Neuronal stem cell (in vitro differentiated cells): ENCODE measurements at places on chromosomes 3 and 15.

GRCh38 chr3:55826731-55827496 is 339.8 kb upstream of the WNT5A start:
- no peak overlapping the region for H3K27ac ChIP-seq
- H3K36me3 ChIP-seq = no peaks in the 10 kb centered on the region
- peaks cover 4% of the 10 kb centered on the region for H3K4me1 ChIP-seq
- H3K27me3 ChIP-seq = no peaks in the 10 kb centered on the region
- no peak overlapping the region for H3K4me3 ChIP-seq

DNA sequence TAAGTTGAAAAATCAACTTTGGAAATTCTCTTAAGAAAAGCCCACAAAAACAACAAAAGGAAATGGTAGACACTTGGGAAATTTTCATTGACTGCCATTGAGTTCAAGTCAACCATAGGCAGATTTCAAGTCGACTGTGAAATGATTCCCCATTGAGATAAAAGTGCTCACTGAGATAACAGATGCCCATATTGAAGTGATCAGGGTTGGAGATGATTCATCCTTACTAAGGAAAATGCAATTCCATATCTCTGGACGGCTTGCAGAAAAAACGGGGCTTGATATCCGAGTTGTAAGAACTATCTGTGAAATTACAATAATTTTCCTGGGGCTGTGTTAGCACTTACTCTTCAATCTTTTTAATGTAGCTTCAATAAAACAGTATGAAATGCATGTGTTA is 373.1 kb upstream of the THRB start:
- no peaks in the 10 kb centered on the region for H3K36me3 ChIP-seq
- H3K4me3 ChIP-seq = no peak overlapping the region
- H3K27me3 ChIP-seq = no peaks in the 10 kb centered on the region
- no peak for DNase-seq
- no peaks in the 10 kb centered on the region for H3K4me1 ChIP-seq

DNA sequence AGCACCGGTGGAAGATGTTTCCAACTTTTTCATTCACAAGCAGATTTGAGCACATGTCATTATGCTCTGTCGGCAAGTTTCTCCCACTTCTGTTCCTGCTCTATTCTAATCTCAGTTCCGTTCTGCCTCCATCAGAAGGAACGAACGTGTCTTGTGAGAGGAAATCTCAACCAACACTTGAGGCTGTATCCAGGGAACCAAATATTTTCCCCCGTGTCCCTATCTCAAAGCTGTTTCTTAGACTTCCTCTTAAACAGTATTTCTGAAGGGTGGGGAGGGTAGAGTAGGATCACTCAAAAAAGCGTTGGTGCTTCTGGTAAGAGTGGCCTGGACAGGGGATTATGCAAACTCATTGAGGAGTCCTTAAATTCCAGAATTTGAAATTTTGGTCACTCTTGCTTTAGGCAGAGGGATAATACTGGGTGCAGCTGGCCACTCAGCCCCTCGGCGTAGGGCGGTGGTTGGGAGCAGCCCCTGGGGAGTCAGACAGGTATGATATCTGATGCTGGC is 54.9 kb downstream of the FRMD4B start:
- DNase-seq = no peak
- H3K27ac ChIP-seq = no peak overlapping the region
- no peaks in the 10 kb centered on the region for H3K4me1 ChIP-seq
- H3K27me3 ChIP-seq = no peaks in the 10 kb centered on the region

GRCh38 chr3:146929696-146930095 is 324.6 kb upstream of the PLSCR5 start:
- no peak overlapping the region for H3K4me3 ChIP-seq
- DNase-seq = no peak
